ENCODE measurements at places on chromosomes 5 and 9.
A peak's percentile ranks its signal among the peaks of the same experiment; 100 is the strongest.

- no peak for DNase-seq
Measured at GRCh38 chr9:6714176-6714575, 43.6 kb upstream of the KDM4C start.

GRCh38 chr5:151627650-151628049 lies 36.5 kb upstream of the FAT2 start:
- DNase-seq = no peak

GRCh38 chr9:1429297-1429696 lies 379.1 kb downstream of the DMRT2 start:
- DNase-seq = no peak

- DNase-seq = no peak
Measured at GRCh38 chr5:93532370-93532769, 48.6 kb downstream of the NR2F1-AS1 start.

DNA sequence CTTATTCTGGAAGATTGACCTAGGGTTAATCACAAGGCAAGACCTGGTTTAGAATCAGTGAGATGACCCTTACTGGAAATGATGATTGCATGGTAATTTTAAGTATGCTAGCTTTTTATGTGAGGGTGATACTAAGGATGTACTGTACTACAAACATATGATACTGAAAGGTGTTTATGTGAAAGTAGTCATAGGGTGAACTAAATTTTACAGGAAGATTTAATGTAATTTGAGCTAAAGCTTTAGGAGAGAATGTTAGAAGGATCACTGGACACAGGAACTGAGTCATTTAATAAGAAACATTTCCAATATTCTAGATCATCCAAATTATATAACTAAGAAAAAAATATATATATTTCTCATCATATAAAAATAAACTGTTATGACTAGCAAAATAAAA lies 197.2 kb downstream of the COX7C start:
- DNase-seq = no peak

GRCh38 chr9:107274953-107275422 lies 8.1 kb upstream of the RAD23B start:
- no peak for DNase-seq

DNA sequence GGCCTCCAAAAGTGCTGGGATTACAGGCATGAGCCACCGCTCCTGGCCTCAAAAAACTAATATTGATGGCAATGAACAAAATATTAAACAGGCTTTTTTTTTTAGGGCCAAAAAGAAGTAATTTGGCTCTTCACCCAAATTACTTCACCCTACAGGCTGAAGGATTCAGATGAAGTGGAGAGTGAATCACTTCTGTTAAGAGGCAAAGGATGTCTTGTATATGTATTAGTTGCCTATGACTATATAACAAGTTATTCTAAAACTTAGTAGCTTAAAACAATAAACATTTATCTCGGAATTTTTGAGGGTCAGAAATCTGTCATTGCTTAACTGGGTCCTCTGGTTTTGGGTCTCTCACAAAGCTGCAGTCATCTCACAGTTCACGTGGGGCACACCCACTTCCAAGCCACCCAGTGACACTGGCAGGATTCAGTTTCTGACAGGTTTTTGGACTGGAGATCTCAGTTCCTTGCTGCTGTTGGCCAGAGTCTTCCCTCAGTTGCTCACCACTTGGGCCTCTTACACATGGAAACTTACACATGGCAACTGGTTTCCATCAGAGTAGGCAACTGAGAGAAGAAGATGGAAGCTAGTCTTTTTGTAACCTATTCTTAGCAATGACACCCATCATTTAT lies 66.7 kb downstream of the IQGAP2 start:
- no peak for DNase-seq

DNA sequence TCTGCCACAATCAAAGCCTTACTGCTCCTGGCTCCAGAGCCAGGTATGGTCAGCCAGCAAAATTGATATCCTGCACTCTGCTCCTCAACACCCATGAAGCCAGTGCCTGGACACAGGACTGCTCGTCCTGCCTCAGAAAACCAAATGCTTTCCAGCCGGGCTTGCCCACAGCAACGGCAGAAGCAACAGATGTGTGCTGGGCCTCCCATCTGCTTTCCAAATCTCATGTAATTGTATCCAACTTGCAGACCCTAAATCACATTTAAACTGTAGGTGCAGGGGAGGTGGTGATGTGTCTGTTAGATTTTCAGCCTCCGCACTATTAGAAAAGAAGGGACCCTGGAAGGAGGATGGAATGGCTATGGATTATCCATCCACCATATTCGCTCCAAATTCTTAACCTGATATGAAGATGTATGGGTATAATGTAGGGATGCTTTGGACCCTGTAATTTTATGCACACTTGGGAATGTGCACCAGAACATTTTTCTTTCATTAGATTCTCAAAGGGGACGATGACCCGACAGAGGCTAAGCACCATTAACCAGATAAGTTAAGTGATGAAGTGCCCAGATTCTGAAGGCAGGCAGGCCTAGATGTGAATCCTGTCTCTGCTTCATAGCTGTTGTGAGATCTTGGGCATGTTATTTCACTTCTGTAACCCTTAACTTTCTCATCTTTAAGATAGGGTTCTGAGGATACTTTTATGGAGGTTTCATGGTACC lies 58.2 kb downstream of the EXOSC2 start:
- DNase-seq = no peak

GRCh38 chr9:4865681-4866080 lies 72.9 kb downstream of the RCL1 start:
- DNase-seq = no peak

DNA sequence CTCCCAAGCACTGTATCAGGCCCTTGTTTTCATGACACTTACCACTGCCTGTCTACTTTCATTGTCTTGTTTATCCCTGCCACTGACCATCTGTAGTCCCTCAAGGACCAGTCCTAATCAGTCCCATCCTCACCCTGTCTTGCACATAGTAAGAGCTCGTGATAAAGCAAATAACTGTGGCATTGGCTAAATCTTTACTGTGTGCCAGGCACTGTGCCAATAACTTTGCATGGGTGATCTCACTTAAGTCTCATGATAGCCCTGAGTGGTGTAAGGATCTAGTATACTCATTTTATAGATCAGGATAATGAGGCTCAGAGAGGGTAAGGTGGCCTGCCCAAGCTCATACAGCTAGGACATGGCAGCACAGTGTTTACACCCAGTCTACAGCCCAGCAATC lies 5.6 kb downstream of the CDX1 start:
- DNase-seq = no peak

DNA sequence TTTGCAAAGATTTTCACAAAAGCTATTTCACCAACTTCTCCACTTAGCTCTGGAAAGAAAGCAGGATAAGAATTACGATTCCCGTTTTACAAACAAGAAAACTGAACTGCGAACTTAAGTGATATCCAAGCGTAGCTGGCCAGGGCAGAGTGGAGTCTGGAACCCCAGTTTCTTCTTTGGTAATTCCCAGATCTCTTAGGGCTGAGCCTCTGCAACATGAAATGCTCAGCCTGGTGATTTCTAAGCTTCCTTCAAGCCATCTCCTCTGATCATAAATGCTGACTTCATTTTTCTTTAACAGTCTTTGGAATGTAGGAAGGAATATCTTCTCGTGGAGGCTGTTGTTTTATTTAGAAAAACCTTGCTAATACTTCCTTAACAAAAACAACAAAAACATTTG lies 620.0 kb downstream of the CCDC171 start:
- DNase-seq = no peak

GRCh38 chr9:121652838-121653231 lies 1.4 kb downstream of the DAB2IP start:
- DNase-seq = no peak

DNA sequence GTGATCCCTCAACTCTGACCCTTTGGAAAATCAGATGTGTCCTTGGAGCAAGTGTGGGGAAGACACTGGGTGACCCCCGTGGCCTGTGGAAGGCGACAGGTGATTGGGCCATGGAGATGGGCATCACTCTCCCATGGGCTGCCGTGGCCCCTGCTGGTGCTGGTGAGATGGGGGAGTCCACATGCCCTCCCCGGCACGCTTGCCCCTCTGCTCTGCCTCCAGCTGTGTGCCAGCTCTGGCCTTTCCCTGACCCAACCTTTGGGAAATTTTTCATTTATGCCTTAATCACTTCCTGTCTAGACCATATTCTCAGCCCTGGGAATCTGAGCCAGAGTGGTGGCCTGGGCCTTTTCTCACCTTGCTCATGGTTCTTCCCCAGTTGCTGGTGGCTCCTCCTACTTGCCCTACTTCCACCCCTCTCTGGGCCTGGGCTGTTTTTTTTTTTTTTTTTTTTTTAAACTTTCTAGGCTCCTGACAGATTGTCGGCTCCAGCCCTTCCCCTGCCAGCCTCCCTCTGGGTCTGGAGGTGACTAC lies 56.6 kb downstream of the RGS3 start:
- DNase-seq = peak; percentile 54

DNA sequence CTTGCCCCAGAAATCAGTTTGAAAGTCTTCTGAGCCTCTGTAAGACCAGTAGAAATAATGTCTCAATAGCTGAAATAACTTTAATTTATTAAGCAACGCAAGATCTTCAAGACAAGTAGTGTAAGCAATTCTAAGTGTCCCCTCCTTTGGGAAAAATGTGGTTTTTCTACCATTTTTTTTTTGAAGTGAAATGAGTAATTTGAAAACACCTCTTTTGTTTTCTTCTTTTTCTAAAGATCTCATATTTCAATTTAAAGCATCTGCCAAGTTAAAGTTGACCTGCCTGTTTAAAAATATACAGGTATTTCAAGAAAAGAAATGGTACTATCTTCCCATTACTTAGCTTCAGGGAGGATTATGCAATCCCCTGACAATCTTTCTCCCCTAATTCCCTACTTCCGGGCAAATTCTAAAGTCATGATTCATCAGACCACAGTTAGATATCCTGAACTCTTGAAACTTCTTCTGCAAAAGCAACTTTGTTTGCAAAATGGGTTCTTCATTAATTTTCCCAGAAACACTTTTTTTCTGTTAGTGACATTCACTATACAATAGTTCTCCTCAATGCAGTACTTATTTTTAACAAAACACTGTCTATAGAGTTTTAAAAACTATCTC lies 7.8 kb upstream of the ANXA1 start:
- DNase-seq = no peak

GRCh38 chr5:150085950-150086715 lies at the start of gene CSF1R:
Gene CSF1R (minus strand): TSS chr5:150086554. CDS start chr5:150086427, 127 bp downstream.
- DNase-seq = no peak

- no peak for DNase-seq
Measured at GRCh38 chr9:36136894-36137391, 410 bp downstream of the GLIPR2 start.

DNA sequence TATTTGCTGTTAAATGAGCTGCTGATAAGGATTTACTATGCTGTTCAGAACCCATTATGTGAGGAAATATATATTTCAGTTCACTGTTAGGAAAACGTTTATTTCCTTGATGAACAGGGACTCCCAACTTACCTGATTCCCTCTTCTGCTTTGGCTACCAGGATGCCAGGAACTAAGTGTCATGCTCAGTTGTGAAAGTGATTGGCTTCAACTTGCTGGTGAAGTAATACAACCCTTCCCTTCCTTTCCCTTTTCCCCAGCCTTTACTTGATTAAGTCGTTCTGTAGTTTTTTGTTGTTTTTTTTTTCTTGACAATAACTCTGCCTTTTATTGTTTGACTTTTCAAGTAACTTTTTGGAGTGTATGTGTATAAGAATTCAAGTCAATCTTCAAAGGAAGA lies 309.3 kb downstream of the DOCK8 start:
- DNase-seq = no peak

DNA sequence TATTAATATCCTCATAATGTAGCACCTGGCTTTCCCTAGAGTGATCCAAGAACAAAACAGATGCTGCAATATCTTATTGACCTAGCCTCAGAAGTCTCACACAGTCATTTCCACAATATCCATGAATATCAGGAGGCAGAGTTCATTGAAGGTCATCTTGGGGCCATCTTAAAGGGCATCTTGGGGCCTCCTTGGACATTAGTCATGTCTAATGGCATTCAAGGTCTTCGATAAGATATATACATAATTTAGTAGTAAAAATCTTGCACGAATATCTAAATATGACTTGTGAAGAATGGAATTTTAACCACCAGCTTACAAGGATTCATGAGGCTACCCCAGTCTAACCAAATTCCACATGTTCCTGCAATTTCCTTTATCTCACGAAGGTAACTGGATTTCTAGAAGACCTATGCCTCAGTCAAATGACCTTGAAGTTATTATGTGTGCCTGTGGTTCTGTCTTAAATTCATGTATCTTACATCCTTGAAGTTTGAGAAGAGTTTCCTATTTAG lies 163.6 kb upstream of the SPEF2 start:
- DNase-seq = no peak

DNA sequence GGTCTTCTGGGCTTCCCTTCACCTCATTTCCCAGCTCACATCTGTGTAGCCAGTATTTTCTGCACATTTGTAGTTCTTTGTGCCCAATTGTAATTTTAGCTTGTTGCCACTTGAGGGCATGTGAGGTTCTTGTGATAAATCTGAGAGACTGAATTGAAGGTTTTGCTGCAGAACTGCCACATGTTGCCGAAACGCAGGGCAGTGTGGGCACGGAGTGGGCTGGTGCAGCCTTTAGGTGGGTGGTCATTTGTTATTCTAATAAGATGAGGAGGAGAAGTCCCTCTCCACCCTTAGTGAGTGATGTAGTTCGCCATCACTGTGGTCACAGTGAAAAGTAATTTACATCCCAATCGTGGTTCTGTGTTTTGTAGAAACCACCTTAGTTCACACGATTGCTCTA lies 21.2 kb downstream of the OTULIN start:
- DNase-seq = peak; percentile 64

DNA sequence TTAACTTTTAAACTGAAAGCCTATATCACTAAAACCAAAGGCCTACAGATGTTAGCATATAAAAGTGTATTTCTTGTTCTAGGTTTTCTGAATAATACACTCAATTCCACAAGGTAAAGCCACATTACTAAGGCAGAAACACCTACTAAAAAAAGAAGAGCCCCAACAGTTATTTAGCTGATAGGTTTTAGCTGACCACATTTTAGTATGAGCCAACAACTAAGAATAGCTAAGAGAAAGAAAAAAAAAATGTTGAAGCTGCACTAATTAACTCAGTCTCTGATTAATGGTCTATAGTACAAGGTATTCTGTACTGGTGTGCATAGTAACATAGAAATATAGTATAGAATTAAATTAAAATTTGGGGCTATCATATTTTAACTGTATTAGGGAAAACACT lies 23.5 kb downstream of the ZFR start:
- no peak for DNase-seq

- DNase-seq = no peak
Measured at GRCh38 chr5:133564921-133565565, 47.3 kb downstream of the FSTL4 start.

- no peak for DNase-seq
Measured at GRCh38 chr9:94084314-94084713, at the start of gene PTPDC1. Gene PTPDC1 (plus strand): TSS chr9:94084464. CDS start chr9:94084531, 67 bp downstream.

DNA sequence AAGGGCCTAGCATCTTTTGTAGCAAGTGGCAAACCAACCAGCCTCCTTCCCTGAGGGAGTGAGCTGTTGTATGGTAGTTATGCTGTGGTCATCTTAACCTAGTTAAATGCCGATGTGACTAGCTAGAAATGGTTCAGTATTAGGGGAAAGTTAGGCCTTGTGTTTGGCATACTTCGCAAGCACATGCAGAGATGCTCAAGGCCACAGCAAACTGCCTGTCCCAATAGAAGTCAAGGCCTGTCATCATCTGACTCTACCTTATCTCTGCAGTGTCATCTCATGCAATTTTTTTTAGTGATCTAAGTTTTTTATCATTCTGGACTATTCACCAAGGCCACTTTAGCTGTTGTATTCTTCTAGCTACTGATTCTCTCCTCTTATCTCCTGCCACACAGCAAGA lies 5.2 kb upstream of the EXOSC3 start:
- DNase-seq = no peak

Measured in CD4-positive, alpha-beta T cell treated with Interleukin-6 at 100 ng/mL for 8 hours (primary cell).